ENCODE measurements at places on chromosomes 3 and 15.

- DNase-seq, result no peak
- H3K27me3 ChIP-seq, result no peaks in the 10 kb centered on the region
- H3K36me3 ChIP-seq, result no peaks in the 10 kb centered on the region
- H3K4me3 ChIP-seq, result no peak overlapping the region
Observed at GRCh38 chr3:186046838-186047237, 62.1 kb downstream of the ETV5 start.

DNA sequence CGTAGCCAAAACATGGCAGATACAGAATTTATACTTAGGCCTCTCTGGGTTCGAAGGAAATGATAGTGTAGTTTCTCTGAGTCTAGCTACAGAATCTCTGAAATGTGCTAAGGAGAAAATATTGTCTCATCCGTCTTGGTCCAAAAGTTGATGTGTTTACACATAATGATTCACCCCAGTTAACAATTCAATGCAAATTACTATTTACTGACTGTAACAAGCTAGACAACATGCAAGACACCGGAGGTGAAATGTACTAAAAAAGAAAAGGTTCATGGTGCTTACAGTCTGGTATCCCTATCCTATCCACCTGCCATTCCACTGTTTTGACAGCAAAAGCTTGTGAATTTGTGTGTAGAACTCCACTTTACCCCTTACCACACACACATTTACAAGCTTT is 146.8 kb downstream of the SUCLG2 start:
- no peaks in the 10 kb centered on the region for H3K4me1 ChIP-seq
- DNase-seq, result no peak
- no peak overlapping the region for H3K27ac ChIP-seq
- no peaks in the 10 kb centered on the region for H3K27me3 ChIP-seq
- H3K36me3 ChIP-seq, result no peaks in the 10 kb centered on the region

DNA sequence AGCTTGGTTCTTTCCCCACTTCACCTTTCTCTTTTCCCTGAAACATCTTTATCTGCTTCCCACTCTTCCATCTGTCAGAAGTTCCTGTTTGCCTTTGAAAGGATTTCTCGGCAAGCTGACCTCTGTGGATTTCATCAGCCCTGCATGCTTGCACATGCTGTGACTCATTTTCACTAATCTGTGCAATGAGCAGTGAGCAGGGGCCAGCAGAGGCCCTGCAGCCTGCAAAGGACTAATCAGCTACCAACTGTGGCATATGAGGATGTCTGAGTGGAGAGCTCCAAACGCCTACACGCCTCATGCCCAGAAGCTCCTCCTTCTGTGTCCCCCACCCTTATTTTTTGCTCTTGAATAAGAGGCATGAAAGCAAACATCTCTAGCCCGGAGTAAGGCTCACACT is 333.0 kb upstream of the SEMA6D start:
- no peaks in the 10 kb centered on the region for H3K27me3 ChIP-seq
- no peak overlapping the region for H3K4me3 ChIP-seq
- no peak overlapping the region for H3K27ac ChIP-seq
- peak; percentile 55 for DNase-seq
- no peaks in the 10 kb centered on the region for H3K36me3 ChIP-seq

GRCh38 chr3:45312836-45313493 is 75.4 kb upstream of the LARS2 start:
- no peaks in the 10 kb centered on the region for H3K36me3 ChIP-seq
- DNase-seq, result no peak
- no peak overlapping the region for H3K4me3 ChIP-seq
- no peak overlapping the region for H3K27ac ChIP-seq
- no peaks in the 10 kb centered on the region for H3K27me3 ChIP-seq

DNA sequence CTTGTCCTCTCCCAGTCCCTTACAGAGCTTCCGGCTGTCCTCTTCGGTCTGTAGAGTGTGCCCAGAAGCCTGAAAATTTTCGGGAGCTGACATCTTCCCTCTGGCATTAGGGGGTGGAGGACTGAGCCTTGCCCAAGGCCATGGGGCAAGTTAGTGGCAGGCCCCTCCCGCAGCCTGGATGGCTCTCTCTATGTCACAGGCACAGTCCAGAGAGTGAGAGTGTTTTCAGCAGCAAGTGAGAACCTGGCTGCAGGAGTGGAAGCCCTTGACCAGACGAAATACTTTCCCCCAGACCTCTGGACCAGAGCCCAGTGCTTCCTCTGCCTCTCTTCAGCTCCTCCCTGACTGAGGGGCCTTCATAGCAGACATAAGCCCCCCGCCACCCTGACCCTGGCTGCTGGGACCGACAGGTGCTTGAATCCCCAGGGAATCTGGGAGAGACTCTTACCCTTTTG is 50.5 kb upstream of the SEC22A start:
- H3K36me3 ChIP-seq, result no peaks in the 10 kb centered on the region
- H3K4me1 ChIP-seq, result peaks cover 35% of the 10 kb centered on the region
- no peak for DNase-seq

DNA sequence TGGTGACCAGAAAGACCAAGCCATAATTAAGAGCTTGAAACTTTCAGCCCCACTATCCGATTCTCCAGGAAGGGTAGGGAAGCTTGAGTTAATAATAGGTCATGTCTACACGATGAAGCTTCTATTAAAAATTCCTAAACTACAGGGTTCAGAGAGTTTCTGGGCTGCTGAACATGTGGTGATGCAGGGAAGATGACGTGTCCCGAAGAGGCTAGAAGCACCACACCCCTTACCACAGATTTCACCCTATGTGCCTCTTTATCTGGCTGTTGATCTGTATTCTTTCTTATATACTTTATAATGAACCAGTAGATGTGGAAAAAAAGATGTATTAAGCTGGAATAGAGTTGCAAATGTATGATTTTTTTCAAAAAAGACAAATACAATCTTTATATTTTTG is 473.4 kb downstream of the NLGN1 start:
- no peak for DNase-seq
- H3K27me3 ChIP-seq, result no peaks in the 10 kb centered on the region
- no peaks in the 10 kb centered on the region for H3K36me3 ChIP-seq

DNA sequence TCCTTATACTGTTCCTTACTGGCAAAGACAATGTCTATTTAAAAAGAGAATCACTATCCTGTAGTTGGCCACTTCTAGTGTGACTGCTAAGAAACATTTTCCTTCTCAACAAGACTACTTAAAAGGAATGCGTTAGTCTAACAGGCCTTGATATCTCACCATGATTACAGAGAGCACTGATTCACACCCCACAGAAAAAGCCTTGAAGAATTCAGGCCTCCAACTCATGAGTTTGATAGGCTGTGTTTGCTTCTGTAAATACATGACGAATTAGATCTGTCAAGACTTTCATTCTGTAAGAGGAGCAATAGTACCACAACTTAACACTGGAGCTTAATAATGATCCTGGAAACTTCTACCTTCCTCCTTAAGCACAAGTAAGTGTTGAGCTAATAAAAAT is 432.8 kb upstream of the NR2F2 start:
- DNase-seq, result no peak
- H3K36me3 ChIP-seq, result no peaks in the 10 kb centered on the region
- H3K27me3 ChIP-seq, result no peaks in the 10 kb centered on the region

- H3K4me1 ChIP-seq, result peaks cover 20% of the 10 kb centered on the region
- no peak for DNase-seq
- H3K36me3 ChIP-seq, result no peaks in the 10 kb centered on the region
- no peak overlapping the region for H3K27ac ChIP-seq
Observed at GRCh38 chr3:127570520-127570919, 20.0 kb downstream of the TPRA1 start.

GRCh38 chr15:66023311-66023972 is 154.2 kb downstream of the RAB11A start:
- no peak overlapping the region for H3K4me3 ChIP-seq
- no peaks in the 10 kb centered on the region for H3K36me3 ChIP-seq
- peaks cover 39% of the 10 kb centered on the region for H3K4me1 ChIP-seq
- no peaks in the 10 kb centered on the region for H3K27me3 ChIP-seq

GRCh38 chr3:178084938-178085816 is 451.1 kb upstream of the KCNMB2 start:
- H3K36me3 ChIP-seq, result no peaks in the 10 kb centered on the region
- H3K27me3 ChIP-seq, result no peaks in the 10 kb centered on the region
- DNase-seq, result peak; percentile 84
- no peak overlapping the region for H3K4me3 ChIP-seq
- no peak overlapping the region for H3K27ac ChIP-seq

GRCh38 chr15:65213241-65213640 is 2.0 kb upstream of the CILP start:
- no peak for DNase-seq
- H3K4me1 ChIP-seq, result peaks cover 33% of the 10 kb centered on the region
- H3K4me3 ChIP-seq, result no peak overlapping the region
- H3K27me3 ChIP-seq, result no peaks in the 10 kb centered on the region
- no peaks in the 10 kb centered on the region for H3K36me3 ChIP-seq
- H3K27ac ChIP-seq, result no peak overlapping the region
